ENCODE measurements at places on chromosomes 11 and 22. TPM values are rescaled to one million over a fixed set of nuclear protein-coding genes. Genes with fewer than 3 reads are reported as not detected.

DNA sequence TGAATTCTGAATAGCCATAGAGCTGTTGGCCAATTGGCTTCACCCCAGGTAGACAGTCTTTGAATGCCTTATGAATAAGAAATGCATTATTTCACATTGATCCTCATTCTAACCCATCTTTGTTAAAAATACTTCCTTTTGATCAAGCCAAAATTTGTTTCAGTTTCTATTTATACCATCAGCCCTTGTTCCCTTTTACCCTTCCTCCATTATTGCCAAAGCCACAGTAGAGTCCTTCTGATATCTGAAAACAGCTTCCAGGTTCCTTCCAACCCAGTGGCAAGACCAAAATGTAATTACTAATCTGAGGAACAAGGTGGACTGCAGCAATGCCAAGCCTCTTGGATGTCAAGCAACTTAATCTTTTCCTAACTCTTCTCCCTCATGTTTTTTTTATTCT is 458.8 kb downstream of the BUD13 start:
- no peak for DNase-seq

DNA sequence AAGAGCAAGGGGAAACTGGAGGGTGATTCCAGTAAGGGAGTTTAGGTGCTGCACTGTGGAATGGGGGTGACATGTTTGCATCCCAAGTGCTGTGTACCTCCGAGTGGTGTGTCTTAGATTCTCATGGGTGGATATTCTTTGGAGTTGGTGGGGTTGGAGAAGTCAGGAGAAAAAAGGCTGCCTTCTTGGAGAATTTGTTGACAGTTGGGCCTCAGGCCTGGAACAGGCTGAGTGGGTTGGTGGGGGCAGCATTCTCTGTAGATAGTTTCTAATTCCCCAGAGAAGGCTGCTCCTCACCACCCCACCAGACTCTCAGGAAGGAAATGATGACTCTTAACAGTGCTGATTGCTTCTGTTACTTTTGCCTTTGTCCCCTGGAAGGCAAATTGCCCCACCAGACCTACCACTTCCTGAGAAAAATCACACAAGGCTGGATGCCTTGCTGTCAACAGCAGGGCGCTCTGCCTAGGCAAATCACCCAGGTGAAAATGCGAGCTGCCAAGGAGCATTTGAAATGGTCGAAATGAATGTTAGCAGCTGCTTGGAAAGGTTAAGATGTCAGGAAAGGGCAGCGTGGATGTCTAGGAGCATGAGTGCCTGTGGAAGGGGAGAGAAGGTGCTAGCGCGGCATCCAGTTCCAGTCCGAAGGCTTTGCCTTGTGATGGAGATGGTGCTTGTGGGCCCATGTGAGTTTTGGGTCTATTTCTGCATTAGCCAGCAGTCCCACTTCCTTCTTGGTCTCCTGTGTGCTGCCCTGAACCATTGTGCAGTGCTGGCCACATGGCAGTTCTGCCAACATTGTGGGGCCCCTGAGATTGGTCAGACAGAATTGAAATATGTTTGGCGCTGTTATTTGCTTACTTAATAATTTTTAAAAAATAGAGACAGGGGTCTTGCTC is 29.7 kb upstream of the SORL1-AS1 start:
- peak; percentile 41 for DNase-seq

DNA sequence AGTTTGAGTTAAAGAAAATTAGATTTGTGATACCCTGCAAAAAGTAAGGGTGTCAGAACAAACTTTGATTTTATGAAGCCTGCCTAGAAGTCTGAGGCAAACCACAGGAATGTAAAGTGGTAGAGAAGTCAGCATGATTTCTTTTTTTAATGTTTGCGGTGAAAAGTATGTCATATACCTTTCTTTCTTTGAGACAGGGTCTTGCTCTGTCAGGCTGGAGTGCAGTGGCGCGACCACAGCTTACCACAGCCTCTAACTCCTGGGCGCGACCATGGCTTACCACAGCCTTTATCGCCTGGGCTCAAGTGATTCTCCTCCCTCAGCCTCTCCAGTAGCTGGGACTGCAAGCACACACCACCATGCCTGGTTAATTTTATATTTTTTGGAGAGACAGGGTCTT is 4.7 kb downstream of the API5 start:
- DNase-seq = no peak

- DNase-seq = no peak
Measured at GRCh38 chr22:45470871-45471270, 31.8 kb upstream of the FBLN1 start.

The FIBIN gene
- not detected for total RNA-seq

DNA sequence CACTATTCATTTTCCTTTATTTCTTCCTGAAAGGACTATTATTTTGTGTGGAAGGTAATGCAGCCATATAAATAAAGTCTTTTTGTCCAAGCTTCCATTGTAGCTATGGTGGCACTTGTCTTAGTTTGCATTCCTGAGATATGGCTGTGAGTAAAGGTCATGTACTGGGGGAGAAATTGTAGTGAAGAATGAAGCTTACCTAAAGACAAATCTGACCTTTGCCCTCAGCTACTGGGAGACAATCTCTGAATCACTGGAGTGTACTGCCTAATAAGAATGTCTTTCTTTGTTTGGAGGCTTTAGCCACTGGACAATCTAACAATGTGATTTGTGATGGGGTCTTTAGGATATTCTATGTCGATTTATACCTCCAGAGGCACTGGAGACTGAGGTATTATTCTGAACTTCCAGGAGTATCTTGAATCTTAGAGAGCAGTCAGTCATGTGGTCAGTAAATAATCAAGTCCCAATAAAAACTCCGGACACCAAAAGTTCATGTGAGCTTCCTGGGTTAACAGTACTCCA is 39.7 kb upstream of the OR5AK2 start:
- DNase-seq = no peak

The CCDC157 gene
- total RNA-seq = 6.7 TPM

DNA sequence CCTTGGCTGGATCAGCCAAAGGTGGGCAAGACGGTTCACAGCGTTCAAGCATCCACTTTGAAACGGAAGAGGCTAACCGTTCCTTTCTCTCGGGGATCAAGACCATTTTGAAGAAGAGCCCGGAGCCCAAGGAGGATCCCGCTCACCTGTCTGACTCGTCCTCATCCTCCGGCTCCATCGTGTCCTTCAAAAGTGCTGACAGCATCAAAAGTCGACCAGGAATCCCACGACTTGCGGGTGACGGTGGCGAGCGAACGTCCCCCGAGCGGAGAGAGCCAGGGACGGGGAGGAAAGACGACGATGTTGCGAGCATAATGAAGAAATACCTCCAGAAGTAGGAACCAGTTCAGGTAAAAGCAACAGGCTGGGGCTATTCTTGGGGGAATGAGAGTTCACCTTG is 141.9 kb upstream of the SEZ6L start:
- no peak for DNase-seq

- DNase-seq = no peak
Measured at GRCh38 chr11:70569996-70570692, 171.8 kb downstream of the CTTN start.

The LYVE1 gene
- total RNA-seq = not detected

GRCh38 chr22:31346255-31346732 is at the start of gene PATZ1:
PATZ1 (minus strand) TSS chr22:31346346; CDS start chr22:31345602, 744 bp downstream.
- DNase-seq = peak; percentile 59

DNA sequence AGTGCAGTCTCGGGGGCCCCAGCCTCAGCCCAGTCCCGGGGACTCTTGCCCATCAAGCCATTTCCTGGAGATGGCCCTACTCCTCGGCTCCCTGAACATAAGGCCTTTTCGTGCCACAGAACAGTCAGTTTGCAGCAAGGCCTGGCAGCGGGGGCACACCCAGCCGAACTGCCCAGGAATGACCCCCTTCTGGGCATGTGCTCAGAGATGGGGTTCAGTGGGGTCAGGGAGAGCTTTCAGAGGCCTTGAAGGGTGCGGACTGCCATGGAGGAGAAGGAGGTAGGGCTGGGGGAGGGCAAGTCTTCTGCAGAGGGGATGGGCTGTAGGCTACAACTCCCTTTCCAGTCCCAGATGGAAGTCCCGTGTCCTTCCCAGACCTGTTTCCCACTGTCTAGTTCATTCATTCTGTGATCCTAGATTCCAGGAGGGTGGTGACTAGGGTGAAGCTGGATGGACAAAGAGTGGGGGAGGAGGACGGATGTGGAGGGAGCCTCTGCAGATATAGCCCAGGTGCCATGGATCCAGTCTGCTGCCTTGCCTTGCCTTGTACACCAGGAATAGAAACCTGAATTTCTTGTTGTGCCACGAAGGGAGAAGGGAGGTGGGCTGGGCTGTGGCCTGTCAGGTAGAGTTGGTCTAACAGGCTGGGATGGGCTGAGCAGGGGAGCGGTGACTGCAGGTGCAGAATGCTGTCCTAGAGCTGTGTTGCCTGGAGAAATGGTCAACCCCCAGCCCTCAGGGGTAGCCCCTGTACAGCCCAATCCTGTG is 14.2 kb upstream of the OMP start:
- DNase-seq = no peak

GRCh38 chr11:113675003-113675561 is 31.0 kb downstream of the TMPRSS5 start:
- no peak for DNase-seq

The APOBEC3C gene
- total RNA-seq = 39.8 TPM

The ANO5 gene
- 0.05 TPM for total RNA-seq

GRCh38 chr22:35589071-35589755 is 27.9 kb downstream of the MB start:
- DNase-seq = no peak

The OR2D3 gene
- not detected for total RNA-seq

The MUC6 gene
- total RNA-seq = not detected

DNA sequence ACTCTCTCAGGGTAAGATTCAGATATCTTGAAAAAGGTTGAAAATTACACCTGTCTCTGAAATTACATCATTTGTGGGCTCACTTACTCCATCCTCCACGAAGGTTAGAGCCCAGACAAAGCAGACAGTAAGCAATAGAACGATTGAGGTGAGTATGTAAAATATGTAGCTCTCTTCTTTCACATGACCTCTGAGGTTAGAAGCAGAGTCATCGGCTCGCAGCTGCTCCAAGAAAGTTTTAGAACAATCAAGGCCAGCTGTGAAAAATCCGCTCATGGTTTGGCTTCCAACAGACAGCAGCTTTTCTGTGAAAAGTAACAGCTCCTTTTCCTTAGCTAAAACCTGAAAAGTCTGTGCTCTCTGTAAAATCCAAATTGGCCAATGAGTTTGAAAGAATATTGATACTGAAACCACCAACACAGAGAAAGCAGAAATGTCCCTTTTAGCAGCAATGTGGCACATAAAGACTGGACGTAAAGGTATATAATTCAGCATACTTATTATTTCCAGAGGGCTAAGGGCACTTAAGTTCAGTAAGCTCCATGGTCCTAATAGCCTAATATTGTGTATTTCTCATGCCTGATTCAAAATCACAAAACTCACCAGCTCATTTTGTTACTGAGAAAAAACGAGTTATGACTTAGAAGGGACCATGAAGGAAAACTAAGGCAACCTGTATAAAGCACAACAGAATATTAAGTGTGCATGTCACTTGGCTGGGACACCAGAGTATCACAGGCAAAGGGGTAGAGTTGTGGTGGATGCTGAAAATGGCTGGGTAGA is 78.2 kb downstream of the FAM76B start:
- DNase-seq = no peak

The CD6 gene
- 533 TPM for total RNA-seq

- DNase-seq = no peak
Measured at GRCh38 chr11:16989554-16989953, 24.7 kb downstream of the PLEKHA7 start.

DNA sequence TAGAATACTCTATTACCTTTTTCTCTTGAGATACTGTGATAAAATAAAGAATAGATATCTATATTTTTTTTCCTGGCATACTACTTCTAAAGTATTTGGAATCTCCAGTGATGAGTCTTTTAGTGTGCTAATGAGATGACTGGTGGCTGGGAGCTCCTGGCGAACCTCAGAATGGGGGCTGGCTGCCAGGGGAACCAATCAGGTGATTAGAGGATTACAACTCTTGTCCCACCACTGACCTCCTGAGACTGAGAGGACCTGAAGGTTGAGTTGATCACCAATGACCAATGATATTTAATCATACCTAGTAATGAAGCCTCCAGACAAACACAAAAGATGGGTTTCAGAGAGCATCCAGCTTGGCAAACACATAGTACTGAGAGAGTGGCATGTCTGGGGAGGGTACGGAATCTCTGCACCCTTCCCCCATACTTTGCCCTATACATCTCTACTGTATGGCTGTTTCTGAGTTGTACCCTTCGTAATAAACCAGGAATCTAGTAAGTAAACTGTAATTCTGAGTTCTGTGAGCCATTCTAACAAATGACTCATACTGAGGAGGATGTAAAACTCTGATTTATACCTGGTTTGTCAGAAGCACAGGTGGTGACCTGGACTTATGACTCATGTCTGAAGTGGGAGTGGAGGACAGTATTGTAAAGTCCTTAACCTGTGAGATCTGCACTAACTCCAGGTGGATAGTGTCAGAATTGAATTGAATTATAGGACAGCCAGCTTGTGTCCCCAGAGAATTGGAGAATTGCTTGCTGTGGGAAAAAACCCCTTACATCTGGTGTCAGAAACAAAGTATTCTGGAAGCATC is 325.3 kb upstream of the LRRC4C start:
- no peak for DNase-seq

DNA sequence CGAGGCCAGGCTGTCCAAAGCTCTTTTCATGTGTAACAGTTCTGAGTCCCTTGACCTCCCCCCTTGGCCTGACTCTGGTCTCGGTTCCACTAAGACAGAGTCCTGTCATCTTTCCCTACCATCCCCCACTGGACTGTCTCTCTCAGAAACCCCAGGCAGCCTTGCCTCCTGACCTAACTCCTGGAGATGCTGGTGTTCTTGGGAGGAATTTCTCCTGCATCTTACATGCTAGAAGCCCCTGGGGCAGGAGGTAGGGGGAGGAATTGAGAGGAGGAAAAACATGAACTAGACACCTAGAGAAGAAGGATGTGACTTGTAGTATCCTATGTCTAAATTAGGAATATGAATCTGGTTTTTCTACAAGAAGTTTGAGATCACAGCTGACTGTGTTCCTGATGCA is 648 bp upstream of the IL18BP start:
- DNase-seq = no peak

GRCh38 chr22:35409783-35410662 is 10.1 kb downstream of the MCM5 start:
- DNase-seq = no peak

The NELL1 gene
- total RNA-seq = not detected

GRCh38 chr11:111598559-111598958 is 3.7 kb upstream of the SIK2 start:
- no peak for DNase-seq

DNA sequence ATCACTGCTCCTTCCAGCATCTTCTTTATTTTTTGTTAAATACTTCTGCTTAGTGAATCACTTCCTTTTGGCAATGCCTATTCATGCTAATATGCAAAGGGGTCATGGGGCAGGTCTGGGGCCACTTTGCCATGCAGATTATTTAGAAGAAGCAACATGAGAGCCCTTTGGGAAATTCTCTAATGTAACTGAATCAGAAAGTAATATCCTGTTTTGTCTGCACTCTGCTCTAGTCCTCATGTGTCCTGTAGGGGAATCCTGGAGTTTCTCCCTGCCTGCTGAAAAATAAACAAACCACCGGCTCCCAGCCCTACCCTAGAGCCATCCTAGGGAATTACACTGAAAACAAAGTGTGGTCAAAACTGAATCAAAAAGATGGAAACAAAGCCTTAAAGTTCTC is 176.5 kb upstream of the POU2AF2 start:
- DNase-seq = no peak

All from T-helper 17 cell (primary cell).